HAP-1 (cell line): ENCODE measurements at places on chromosomes 2 and 18.

- DNase-seq: no peak
Measured at GRCh38 chr2:6355886-6356761, 509.6 kb downstream of the CMPK2 start.

- no peak for DNase-seq
Measured at GRCh38 chr2:160458718-160459453, 34.7 kb downstream of the RBMS1 start.

DNA sequence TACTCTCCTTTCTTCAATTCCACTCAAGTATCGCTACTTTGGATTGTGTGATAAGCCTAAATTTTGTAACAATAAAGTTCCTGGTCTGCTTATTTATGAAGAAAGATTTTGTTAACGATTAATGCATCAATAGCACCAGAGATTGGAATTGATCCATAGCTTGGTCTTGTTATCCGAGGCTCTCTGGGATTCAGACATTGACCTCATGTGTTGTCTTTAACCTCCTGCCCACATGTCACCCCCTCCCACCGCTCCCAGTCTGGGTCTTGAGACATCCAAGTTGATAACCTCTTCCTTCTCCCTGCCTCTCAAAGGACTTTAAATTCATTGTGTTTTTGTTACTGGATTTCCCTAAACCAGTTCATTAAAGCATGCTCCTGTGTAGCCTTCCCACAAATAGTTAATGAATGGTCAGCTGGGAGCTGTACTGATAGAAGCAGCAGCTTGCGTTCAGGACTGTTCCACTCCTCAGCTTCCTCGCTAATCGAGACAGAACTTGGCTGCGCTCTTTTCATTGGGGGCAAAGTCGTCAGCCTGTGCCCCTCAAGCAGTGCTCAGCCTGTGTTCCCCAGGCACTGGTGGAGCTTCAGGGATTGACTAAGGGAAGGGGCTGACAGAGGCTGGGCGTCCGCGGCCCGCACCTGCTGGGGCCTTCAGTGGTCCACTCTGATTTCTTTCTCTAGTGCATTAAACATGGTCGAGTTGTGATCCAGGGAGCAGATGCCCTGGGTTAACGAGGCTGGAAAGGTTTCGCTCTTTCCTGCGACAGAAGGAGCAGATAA lies 18.9 kb downstream of the ASB1 start:
- no peak for DNase-seq

DNA sequence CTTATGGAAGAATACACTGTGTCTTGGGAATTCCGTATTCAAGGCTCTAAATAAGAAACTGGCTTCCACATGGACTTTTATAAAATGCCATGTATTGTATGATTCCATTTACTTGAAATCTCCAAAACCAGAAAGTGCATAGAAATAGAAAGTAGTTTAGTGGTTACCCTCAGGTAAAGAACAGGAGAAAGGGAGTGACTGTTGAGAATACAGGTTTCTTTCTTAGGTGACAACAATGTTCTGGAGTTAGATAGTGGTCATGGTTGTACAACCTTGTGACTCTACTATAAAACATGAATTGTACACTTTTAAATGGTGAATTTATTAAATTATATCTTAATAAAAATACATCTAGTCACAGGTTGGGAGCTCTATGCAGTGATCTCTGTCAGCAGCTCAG lies 481.8 kb downstream of the SPAG16 start:
- no peak for DNase-seq

- no peak for DNase-seq
Measured at GRCh38 chr2:130837175-130837810, 579 bp downstream of the ARHGEF4 start.

DNA sequence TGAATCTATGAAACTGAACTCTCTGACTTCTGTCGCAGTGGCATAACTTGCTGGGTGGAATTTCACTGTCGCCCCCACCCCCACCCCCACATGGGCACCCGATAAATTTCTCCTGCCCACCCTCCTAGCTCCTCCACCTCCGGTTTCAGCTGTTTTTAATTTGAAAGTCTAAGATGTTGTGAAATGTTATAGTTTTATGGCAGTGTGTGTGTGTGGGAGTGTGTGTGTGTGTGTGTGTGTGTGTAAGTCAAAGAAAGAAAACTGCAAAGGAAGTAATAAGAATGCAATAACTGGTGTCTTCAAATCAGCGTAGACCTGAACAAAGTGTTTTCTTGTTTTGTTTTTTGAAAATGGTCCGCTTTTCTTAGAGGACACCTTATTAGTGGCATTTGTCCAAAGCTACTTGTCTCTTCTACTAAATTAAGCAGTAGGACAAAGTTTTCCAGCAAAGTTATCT lies 388 bp downstream of the DTNA start:
- no peak for DNase-seq

- DNase-seq: no peak
Measured at GRCh38 chr18:75544496-75544895, 117.0 kb upstream of the SMIM21 start.

DNA sequence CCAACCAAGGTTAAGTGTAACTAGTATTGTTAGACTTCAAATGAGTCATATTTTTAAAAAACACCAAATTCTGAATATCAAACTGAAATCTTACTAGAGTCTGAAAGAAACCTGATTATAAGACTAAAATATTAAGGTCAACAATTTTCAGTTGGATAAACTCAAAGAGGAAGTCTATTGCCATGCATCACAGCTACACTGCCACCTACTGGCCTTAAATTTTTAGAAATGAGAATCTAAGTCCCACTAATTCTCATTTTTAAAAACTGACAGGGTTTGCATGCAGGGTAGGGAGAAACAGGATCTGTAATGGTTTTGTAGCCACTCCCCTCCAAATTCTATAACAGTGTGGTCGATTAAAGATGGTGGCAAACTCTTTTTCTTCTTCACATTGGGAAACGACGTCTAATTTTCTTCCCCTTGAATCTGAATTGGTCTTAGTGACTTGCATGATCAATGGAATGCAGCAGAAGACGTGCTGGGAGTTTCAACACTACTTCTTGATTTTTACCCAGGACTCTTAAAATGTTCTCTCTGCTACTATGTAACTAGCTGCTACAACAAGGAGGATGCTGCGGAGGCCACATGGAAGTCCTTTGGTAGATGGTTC lies 176.1 kb upstream of the SESTD1 start:
- peak; percentile 39 for DNase-seq

- no peak for DNase-seq
Measured at GRCh38 chr2:114727012-114727411, 284.6 kb downstream of the DPP10 start.

GRCh38 chr18:74990563-74991081 lies 218.3 kb downstream of the PTGR3 start:
- peak; percentile 82 for DNase-seq

- no peak for DNase-seq
Measured at GRCh38 chr2:18119883-18120282, 241.4 kb downstream of the KCNS3 start.

GRCh38 chr2:232901736-232902578 lies 31.9 kb downstream of the SNORC start:
- DNase-seq: no peak

DNA sequence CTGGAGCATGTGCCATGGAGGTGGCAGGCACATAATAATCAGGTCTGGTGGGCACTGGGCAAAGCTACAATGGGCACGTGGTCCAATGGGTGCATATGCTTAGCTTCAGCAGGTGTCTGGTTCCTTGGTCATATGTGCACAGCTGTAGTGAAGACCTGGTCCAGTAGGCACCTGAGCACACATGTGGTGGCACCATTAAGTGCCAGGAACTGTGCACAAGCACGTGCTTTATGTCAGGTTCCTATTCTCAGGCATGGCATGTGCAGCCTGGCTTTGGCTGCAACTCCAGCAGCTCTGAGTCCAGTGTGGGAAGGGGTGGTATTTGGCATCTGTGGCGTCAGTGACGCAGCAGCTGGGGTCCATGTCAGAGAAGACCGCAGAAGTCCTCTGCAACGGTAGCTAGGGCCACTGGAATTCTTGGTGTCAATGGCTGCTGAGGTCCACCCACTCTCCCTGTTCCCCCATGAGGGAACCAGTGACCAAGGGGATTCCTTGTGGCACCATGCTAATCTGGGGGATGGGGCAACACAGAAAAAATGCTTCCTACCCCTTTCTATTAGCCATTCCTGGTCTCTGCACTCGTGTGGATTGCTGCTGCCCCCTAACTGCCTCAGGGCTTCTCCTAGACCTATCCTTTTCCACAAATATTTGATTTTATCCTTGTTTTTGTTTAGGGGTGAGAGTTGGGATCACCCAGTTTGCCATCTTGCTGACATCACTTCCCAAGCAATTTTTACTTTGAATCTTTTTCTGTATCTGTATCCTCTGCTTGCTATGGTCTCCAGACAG lies 262.9 kb upstream of the MAP2 start:
- no peak for DNase-seq

- DNase-seq: no peak
Measured at GRCh38 chr2:112618383-112618782, 27.4 kb upstream of the SLC20A1 start.

- DNase-seq: no peak
Measured at GRCh38 chr18:11324510-11324909, 175.1 kb upstream of the PIEZO2 start.

- DNase-seq: no peak
Measured at GRCh38 chr2:189253836-189254235, 74.3 kb upstream of the COL5A2 start.

- DNase-seq: peak; percentile 90
Measured at GRCh38 chr2:96868555-96869280, 1.2 kb downstream of the SEMA4C start.

DNA sequence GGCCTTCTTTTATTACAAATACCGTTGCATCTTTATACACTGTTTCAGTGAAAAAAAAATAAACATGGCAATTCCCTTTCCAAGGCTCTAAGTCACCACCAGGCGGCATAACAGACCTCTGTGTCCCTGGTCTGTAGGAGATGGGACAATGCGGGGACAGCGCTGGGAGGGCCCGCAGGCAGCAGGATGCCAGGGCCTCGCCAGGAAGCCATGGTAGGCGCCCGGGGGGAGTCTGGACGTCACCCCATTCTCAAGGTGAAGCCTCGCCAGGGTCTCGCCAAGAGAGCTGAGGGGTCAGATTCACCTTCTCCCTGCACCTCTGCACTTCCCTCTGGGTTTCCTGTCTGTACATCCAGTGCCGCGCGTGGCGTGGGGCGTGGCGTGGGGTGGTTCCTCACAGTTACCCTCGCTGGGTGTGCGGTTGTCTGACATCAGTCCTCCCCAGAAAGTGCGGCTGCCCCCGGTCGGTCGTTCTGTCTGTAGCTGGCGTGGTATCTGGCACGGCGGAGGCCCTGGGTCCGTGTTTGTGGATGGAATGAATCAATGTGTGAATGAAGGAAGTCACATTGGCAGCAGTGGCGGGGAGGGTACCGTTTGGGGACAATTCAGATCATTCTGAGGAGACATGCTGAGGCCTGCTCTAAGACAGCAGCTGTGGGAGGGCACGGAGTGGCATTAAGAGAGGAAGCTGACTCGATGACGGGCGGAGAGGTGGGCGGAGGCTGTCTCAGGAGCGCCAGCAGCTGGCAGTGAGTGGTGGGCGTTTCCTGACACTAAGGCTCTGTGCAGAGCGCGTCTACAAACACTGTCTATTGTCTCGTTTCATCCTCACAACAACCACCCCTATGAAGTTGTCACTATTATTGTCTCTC lies 46.0 kb downstream of the LRRFIP1 start:
- peak; percentile 82 for DNase-seq

DNA sequence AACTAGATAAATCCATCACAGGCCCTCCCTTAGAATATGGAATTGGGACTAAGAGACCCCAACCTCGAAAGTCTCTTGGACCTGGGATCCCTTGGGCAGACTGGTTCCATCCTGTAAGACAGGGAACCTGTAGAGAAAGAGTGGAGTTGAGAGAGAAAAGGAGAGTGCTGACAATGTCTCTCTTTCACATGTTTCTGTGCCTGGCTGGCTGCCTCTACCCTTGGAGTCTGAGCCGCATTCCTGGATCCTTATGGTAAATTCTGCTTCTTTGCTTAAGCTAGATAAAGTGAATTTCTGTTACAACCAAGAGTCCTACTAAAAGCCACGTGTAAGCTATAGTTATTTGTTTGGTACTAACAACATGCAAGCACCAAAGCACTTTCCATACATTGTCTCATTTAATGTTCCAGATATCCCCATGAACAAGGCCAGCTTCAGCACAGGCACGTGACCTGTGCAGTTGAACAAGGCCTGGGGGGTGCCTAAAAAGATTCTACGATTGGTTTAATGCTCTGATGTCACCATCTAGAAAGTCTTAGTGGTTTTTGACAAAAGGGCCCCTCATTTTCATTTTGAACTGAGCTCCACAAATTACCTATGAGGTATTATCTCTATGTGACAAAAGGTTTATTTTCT lies 2.1 kb upstream of the PUM2 start:
- no peak for DNase-seq

DNA sequence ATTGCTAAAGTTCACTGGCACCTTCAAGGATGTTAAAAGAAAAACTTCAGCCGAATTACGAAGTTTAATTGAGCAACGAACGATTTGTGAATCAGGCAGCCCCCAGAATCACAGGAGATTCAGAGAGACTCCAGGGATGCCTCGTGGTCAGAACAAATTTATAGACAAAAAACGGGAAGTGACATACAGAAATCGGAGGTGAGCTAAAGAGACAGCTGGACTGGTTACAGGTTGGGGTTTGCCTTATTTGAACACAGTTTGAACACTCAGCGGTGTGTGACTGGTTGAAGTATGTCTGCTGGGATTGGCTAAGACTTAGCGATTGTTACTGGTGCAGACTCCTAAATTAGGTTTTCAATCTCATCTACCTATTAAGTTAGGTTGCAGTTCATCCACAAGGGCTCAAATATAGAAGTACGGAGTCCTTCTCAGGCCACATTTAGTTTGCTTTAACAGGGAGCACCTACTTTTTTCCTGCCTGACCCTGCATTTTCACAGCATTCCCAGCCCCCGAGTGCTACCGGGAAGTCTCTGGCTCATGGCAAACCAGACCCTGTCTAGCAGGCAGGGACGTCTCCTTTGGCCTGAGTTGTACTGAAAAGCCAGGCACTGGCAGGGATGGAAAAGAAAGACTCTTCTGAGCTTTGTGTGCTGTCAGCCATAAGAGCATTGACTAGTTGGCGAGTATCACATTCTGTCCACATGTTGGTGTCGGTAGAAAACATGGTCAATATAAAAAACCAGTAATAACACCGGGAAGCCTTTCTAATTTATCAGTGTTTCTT lies 41.1 kb downstream of the CDCA7 start:
- DNase-seq: no peak

GRCh38 chr2:40457837-40458236 lies 5.9 kb upstream of the SLC8A1 start:
- DNase-seq: no peak

DNA sequence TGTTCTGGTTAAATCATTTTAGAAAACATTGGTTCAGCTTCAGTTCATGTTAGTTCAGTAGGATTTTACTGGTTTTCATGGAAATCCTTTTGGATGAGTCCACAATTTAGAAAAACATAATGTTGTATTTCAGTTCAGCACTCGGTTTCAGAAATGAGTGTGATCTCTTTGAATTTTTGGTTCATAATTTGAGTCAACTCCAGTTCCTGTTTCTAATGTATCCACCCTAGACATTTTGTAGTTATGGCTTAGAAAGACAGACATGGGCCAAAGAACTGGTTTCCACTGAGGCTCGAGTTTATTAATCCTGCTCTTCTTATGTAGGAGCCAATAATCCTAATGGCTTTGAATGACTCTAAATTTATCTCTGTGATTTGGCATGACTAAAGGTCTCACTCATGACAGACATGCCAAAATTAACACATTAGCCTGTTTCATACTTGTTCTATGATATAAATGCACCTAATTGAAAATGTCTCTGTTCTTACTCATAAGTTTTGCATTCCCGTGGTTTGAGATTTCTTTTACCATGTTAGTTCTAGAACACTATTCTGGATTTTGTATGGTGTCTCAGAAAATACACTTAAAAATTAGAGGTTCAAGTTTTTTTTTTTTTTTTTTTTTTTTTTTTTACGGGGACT lies 82.3 kb upstream of the SPRED2 start:
- no peak for DNase-seq

- no peak for DNase-seq
Measured at GRCh38 chr18:48781163-48781987, 169.4 kb downstream of the SMAD7 start.

GRCh38 chr2:27653397-27653796 lies 10.0 kb downstream of the SUPT7L start:
- DNase-seq: no peak
